ENCODE measurements at places on chromosomes 12 and 14.

DNA sequence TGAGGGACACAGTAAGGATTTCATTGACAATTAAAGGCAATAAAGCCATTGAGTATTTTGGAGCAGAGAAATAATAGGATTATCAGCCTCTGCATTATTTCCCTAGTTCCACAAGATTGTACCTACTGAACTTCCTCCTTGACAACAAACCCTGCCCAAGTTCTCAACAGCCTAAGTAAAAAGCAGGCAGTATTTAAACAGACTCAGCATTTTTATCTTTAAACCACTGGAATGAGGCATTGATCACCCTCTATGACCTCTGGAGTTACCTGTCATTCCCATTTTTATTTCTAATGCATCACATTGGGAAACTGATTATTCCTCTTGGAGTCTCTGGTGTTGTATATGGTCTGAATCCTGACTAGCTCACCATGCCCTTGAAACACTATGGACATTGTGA is 570.6 kb upstream of the STXBP6 start:
- no peak for DNase-seq

DNA sequence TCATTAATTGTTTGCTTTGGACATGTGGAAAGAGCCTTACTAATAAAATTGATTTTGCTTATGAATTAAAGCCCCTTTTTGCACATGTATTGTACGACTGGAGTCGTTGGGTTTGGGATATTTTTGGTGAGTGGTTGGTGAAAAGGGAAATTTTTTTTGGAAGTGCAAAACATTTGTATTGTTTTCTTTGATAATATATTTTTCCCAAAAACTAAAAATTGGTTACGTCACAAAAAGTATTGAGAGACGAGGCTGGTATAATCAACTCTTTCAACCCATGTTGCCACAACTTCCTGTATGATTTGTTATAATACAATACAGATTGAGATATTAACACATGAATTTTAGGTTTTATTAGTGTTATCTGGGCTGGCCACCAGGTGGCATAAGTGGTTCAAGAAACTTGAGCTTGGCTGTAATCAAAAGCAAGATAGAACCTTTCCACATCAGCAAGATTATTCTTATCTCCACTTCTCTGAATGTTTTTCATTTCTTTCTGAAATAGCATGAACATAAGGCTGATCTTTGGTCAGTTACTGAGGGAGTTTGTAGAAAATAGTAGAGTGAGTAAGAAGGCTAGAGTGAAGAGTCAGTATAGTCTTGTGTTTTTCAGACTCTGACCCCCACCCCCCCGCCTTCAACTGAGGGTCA is 8.7 kb downstream of the NGDN start:
- peak; percentile 47 for DNase-seq

GRCh38 chr12:68638171-68638570 is 27.5 kb downstream of the RAP1B start:
- no peak for DNase-seq

DNA sequence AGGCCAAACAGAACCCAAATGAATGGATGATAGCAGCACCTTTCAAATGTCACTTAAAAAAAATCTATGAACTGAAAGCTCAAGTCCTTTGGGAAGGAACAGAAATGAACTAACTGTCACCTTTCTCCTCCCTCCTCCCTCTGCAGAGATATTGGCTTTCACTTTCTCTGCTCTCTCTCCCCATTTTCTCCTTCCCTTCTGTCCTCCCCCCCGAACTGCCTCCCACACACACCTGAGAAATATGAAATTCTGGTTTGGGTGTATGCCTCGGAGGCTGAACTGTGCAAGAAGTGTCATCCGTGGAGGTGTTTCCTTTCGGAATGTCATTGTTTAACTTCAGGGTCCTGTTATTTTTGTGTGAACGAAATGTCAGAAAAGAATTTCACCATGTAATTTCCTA is 87.8 kb downstream of the NEDD1 start:
- DNase-seq = no peak

DNA sequence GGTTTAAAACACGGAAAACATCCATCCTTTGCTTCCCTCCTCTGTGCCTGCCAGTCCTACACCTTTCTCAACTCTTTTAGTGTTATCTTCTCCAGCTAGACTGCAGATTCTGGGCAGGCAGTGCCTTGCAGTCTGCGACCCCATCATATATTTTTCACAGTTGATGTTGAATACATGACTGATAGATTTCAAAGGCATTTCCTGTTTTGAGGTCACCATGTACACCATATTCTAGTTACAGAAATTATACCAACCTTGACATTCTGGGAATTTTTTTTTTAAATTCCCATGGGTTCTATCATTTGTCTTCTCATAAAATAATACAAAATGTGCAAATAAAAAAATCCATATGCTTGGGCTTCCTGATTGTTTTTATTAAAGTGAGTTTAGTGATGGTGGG is 16.6 kb downstream of the SOCS2 start:
- DNase-seq = no peak

DNA sequence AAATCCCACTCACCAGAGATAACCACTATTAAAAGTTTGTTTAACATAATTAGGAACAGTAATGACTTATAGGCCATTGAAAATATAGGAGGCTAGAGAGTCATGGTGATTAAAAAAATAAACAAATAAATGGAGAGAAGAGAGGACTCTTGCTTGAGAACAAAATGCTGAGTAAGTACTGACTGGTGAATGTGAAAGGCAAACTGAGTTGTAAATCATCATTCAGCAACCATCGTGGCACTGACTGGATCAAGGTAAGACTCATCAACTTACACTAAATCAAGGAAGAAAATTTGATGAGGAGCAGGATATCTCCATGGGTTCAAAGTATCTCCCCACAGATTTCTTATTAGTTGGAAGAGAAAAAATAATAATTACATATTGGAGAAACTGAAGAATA is 14.1 kb upstream of the YBX3 start:
- no peak for DNase-seq

All from WERI-Rb-1 (cell line).